ENCODE measurements at places on chromosomes 3 and 15. TPM values are rescaled to one million over a fixed set of nuclear protein-coding genes. Genes with fewer than 3 reads are reported as not detected.

The VIPR1 gene
- total RNA-seq = 1.7 TPM

GRCh38 chr3:115211810-115212492 lies 64.9 kb upstream of the ZBTB20 start:
- H3K27ac ChIP-seq = no peak overlapping the region
- H3K36me3 ChIP-seq = no peaks in the 10 kb centered on the region
- no peak overlapping the region for H3K4me3 ChIP-seq
- DNase-seq = no peak

- H3K4me3 ChIP-seq = no peak overlapping the region
- peaks cover 16% of the 10 kb centered on the region for H3K36me3 ChIP-seq
- no peak for DNase-seq
- no peaks in the 10 kb centered on the region for H3K27me3 ChIP-seq
- no peak overlapping the region for H3K27ac ChIP-seq
Measured at GRCh38 chr3:171099911-171100310, 73.4 kb upstream of the SLC2A2 start.

The SLC28A1 gene
- 0.91 TPM for total RNA-seq
